Heart right ventricle (tissue), 16 donors: ENCODE measurements at places on chromosomes 6 and 20.

DNA sequence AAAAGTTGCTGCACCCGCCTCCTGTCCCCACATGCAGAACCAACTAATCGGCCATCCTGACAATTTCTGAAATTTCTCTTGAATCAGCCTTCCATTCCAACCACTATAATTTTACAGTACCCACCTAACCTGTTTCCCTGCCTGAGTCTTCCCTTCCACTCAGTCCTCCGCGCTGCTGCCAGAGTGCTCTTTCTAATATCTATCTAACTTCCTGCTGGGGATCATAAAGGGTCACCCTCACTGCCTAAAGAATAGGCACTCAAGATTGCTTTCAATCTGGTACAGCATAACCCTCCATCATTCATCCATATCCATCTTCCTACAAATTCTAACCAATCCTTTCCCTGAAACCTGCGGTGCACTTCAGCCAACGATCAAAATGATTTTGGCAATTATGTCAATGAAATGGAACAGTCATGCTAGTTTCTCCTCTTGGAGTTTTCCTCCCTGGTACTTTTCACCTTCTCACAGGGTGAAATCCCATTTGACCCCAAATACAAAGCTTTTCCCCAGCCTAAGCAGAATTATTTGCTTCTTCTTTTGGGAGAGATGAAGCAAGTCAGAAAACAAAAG is 117.5 kb upstream of the BEND6 start:
- H3K27ac ChIP-seq, result peak overlapping the region; percentile 11
- H3K36me3 ChIP-seq, result no peaks in the 10 kb centered on the region
- H3K27me3 ChIP-seq, result peaks cover 1% of the 10 kb centered on the region
- H3K4me3 ChIP-seq, result no peak overlapping the region
- peaks cover 24% of the 10 kb centered on the region for H3K4me1 ChIP-seq
- no peak for DNase-seq

DNA sequence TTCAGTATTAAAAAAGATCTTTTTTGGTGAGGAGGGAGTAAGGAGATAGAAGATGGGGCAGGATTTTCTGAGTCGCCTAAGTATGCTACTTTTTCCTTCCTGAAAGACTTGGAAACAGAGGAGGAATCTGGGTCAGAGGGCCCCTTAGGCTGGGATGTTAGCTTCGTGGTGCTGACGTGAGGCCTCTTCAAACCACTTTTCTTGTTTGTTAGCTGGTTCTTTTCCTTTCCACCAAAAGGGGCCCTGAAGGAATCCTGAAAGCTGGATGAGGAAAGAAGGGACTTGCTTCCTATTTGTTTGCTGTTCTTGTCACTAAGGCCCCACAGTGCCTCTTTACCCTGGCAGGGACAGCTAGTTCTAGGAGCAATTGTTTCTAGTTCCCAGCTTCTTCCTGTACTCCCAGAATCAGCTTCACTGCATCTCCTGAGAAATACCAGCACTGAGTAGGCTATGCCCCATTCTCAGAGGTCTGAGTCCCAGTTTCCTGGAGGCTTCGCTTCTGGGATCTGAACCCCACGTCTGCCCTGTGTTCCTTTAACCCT is 2.2 kb upstream of the IL20RA start:
- H3K4me1 ChIP-seq, result peaks cover 3% of the 10 kb centered on the region
- no peak overlapping the region for H3K4me3 ChIP-seq
- peaks cover 96% of the 10 kb centered on the region for H3K27me3 ChIP-seq
- no peaks in the 10 kb centered on the region for H3K36me3 ChIP-seq
- DNase-seq, result no peak

GRCh38 chr6:81786150-81786549 is 33.7 kb upstream of the TENT5A start:
- H3K27me3 ChIP-seq, result no peaks in the 10 kb centered on the region
- peaks cover 3% of the 10 kb centered on the region for H3K4me1 ChIP-seq
- H3K4me3 ChIP-seq, result no peak overlapping the region
- H3K36me3 ChIP-seq, result no peaks in the 10 kb centered on the region

- no peaks in the 10 kb centered on the region for H3K27me3 ChIP-seq
- H3K36me3 ChIP-seq, result no peaks in the 10 kb centered on the region
- no peaks in the 10 kb centered on the region for H3K4me1 ChIP-seq
- no peak for DNase-seq
- H3K4me3 ChIP-seq, result no peak overlapping the region
Observed at GRCh38 chr6:140478631-140479030, 1104.2 kb upstream of the CITED2 start.
